Retina (tissue), 1 donor: ENCODE measurements at places on chromosomes 16 and 17.
A peak's percentile ranks its signal among the peaks of the same experiment; 100 is the strongest.

DNA sequence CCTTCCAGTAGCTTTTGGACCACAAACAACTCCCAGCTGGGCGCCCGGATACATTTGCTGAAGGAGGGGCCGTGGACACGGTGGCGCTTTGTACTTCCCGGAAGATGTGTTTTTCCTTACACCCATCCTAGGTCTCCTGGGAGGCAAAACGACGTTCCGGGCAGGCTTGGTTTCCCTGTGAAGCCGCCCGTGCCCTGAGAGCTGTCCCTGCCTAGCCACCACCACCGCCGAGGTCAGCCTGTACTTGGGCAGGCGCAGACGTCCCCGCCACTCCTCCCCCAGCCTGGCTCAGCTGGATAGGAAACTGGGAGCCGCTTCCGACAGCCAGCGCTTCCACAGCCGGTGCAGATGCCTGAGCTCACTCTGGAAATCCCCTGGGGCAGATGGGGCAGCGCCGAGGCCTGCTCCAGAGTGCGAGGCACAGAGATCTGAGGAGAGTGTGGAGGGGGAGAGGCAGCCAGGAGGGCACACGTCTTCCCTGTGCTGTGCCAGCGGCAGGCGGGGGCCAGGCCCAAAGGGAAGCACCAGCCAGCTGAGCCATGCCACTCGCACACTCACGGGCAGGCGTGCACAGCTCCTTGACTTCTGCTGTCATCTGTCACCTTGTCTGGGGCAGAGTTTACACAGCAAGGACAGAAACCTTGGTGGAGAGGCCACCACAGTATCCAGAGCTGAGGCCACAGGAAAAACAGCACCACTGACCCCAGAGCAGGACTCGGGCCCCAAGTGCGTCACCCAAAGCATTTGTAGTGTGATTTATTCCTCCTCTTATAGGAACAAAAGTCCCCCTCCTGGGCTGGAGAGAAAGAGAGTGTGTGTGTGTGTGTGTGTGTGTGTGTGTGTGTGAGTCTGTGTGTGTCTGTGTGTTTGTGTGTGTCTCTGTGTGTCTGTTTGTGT, 3.0 kb downstream of the RHBDF2 start:
- DNase-seq = peak; percentile 86

DNA sequence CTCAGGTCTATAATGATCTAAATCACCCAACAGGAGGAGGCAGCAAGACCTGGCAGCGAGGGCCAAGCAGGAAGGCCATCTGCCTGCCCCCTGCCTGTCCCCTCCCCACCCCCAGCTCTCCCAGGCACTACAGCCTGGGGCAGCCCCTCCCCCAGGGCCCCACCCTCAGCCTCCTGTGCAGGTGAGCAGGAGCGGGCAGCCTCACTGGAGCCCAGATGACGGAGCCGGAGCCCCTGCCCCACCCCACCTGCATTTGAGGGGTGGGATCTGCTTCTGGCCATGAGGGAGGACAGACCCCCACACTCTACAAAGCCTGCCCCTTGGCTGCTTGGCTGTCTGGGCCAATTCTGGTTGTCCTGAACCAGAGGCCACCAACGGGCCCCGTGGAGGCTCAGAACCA, 12.4 kb upstream of the BAHCC1 start:
- no peak for DNase-seq

DNA sequence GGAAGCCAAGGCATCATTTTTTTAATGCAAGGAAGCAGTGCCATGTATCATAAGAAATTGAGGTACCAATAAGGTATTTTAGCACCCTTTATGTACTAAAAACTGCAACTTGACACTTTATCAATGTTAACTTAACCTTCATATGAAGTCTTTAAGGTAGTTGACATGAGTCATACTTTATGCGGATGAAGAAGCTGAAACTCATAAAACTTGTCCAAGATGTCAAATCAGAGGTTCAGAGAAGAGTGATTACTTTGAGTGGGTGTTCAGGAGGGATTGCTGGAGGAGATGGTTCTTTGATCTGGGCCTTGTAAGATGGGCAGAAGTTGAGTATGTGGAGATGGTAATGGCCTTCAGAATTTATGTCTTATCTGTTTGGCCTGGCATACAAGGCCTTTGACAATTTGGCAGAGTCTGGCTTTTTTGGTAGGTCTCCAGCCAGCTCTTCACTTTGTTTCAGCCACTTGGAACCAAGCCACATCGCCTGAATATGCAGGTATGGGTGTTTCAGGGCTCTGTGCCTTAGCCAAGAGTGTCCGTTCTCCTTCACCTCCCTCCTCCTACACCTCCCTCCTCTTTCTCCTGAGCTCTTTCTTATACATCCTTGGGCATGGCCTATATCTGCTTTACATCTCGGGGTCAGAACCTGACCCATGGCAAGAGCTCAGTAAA, 23.7 kb downstream of the YPEL2 start:
- no peak for DNase-seq

DNA sequence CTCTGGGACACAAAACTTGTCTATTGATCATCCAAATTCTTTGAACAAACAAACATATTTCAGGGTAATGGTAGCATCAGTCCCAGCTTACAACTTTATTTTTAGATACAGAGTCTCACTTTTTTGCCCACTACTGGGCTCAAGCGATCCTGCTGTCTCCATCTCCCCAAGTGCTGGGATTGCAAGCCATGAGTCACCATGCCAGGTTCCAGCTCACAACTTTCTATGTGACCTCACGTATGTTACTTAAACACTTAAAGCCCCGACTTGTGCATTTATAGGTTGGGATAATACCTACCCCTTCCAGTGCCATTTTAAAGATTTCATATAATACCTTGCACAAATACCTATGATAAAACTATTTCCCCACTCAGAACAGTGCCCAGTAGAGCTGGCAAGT, 42.0 kb upstream of the KSR1 start:
- no peak for DNase-seq

DNA sequence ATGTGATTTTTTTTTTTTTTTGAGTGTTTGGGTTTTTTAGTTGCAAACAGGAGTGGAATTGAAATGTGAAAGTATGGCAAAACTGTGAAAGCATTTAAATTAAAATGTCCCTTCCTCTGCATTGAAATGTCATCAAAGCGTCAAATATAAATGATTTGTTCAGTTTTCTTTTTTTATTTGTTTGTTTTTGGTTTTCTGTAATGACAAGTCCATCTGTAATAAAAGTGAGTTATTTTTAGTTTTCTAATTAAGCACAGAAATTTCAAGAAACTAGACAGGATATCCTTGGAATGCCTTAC, 1.9 kb upstream of the TOB1 start:
- DNase-seq = no peak

- no peak for DNase-seq
Measured at GRCh38 chr17:47287639-47288038, 34.0 kb downstream of the ITGB3 start.

GRCh38 chr17:59371416-59372100, 40.1 kb downstream of the YPEL2 start:
- DNase-seq = no peak
